ENCODE measurements at places on chromosomes 5 and 9.

DNA sequence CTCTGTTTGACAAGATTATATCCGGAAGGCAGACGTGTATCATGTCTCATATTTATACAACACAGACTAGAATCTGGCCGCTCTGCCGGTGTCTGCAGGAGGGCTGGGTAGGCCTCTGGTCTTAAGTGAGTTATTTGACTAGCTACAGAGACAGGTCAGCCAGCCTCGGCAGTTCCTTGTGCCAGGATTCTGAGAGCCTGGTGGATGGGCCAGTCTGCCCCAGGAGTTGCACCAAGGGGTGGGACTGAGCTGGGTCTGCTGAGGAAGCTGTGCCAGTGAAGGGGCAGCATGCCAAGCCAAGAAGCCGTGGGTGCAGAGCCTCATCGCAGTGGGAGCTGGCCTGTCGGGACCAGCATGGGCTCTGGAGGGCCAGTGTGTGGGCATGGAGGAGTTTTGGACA is 7.1 kb downstream of the SNX18 start:
- DNase-seq: no peak

DNA sequence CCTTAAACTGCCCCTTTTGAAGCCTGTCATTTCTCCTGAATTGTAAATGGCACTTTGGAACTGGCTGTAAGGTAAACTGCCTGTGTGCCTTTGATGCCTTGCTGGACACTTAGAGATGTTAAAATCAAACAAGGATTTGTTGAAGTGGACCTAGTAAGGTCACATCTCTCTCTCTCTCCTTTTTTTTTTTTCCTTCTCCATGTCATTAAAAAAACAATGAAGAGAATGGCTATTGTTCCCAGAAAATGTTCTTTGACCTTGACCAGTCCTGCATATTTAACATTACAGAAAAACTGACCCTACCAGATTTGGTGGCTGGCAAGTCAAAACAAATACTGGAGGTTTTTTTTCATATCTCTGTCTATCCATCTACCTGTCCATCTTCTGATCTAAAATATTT is 2.9 kb upstream of the DAB2 start:
- no peak for DNase-seq

DNA sequence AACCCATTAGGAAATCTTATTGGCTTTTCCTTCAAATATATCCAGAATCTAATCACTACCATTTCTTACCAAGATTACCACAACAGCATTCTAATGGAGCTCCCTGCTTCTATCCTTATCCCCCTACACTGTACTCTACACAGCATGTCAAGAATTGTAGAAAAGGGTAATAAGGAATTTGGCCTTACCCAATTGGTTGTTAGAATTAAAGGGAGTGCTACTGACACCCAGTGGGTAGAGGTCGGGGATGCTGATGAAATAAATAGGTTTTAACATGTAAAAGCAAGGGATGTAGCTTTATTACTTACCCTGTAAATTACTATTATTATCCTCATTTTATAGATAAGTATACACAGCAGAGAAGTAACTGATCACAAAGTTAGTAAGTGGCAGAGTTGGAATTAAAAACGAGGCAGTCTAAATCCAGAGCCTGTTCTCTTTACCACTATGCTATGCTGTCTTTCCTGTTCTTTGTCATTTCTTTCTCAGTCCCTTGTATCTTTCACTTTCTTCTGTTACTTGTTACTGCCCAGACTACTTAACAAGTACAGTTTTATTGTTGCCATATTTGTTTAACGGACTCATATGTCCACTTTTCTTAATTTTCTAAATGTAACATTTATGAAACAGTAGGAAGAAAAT is 10.5 kb downstream of the SLC38A9 start:
- no peak for DNase-seq

DNA sequence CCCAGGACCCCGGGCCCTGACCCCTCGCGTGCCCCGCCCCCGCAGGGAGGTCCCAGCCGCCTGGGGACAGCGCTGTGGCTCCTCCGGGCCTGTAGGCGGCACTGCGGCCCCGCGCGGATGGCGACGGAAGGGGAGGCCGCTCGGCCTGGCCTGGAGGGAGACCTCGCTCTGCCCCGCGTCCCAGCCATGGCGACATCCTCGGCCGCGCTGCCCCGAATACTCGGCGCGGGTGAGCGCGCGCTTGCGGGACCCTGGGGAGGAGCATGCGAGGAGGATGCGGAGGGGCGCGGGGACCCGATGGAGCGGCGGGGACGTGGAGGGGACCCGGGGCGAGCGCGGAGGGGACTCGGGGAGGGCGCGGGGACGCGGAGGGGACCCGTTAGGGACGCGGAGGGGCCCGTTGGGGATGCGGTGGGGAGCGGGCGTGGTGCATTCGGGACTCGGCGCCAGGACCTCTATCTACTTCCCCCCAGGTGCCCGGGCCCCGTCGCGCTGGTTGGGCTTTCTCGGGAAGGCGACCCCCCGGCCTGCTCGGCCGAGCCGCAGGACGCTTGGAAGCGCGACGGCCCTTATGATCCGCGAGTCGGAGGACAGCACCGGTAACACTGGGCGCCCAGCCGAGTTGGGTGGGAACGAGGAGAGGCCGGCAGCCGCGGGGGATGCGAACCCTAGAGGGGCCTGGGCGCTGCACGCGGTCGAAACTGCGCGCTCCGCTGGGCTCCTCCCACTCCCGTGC is at the start of gene MRPS2:
Gene MRPS2 (plus strand): TSS at position 158 of the 736 bp plus-strand sequence. CDS start 29 bp downstream, at position 187.
- peak; percentile 96 for DNase-seq

- DNase-seq: peak; percentile 95
Observed at GRCh38 chr9:16191691-16192402, 639.0 kb downstream of the CCDC171 start.

DNA sequence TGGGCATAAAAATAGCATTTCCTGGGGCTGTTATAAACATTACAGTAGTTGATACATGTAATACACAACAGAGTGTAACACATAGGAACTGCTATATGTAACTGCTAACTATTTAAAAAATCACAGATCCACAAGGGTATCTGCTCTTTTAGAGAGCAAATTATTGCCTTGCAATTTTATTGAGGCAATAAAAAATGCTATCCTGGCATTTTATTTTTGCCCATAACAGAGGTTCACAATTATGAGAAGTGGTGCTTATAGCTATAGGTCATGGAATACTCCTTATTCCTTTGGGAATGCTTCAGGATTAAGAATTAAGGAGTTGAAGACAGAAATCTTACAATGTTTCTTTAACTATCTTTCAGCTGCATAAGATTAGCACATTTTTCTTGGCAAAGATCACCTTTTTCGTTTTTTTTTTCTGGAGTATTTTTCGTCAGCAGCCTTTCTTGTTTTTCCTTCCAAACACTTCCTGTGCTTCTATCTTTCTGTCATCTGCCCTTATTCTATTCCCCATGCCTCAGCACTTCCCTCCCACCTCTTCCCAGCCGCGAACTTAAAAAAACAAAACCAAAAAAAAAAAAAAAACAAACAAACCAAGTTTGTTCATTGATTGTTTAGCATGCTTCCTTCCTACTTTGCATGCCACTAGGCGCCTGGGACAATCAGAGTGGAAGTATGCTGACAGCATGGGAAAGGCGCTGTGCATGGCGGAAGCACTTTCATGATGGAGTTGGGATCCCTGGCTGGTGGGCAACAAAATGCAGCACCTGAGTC is 264.2 kb downstream of the MAST4 start:
- DNase-seq: peak; percentile 44

DNA sequence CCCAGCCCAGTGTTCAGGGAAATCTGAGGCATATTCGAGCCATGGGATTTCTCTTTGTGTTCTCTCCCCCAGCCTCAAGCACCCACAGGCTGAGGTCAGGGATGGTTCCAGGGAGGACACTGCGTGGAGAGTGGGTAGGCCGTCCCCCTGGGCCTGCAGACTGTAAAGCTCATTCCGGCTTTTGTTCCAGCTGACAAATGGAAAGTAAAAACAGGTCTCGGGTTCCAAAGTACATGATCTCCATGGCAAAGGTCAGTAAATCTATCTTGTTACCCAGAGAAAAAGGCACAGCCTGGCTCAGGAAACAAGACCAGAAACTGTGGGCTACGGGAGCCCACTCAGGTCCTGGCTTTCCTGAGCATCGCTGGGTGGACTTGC is 116.2 kb downstream of the ROR2 start:
- no peak for DNase-seq

DNA sequence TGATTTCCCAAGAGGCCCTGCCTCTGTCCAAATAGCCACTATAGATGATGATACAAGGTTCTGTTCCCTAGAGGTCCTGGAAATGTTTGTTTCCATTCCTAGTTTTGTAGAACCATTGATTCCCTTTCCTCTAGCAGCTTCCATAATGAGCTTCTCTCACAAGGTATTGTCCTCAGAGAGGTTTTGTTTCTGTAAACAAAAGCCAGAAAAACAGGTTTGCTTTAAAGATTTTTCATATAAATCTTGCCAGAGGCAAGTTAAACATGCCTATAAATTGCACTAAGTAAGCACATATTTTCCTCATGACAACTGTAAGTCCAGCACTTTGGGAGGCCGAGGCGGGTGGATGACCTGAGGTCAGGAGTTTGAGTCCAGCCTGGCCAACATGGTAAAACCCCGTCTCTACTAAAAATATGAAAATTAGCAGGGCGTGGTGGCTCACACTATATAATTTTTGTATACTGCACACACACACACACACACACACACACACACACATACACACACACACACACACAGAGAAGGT is 1787.7 kb downstream of the EFNA5 start:
- no peak for DNase-seq

DNA sequence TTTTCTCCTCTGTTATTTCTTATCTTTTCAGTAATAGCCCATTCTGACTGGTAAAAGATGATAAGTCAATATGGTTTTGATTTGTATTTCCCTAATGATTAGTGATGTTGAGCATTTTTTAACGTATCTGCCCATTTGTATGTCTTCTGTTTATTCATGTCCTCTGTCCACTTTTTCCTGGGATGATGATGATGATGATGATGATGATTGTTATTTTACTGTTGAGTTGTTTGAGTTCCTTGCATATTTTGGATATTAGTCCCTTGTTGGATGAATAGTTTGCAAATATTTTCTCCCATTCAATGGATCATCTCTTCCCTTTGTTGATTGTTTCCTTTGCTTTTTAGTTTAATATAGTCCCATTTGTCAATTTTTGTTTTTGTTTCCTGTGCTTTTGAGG is 27.0 kb downstream of the UTP15 start:
- DNase-seq: no peak

- peak; percentile 32 for DNase-seq
Observed at GRCh38 chr5:120803282-120803681, 339.2 kb downstream of the PRR16 start.

DNA sequence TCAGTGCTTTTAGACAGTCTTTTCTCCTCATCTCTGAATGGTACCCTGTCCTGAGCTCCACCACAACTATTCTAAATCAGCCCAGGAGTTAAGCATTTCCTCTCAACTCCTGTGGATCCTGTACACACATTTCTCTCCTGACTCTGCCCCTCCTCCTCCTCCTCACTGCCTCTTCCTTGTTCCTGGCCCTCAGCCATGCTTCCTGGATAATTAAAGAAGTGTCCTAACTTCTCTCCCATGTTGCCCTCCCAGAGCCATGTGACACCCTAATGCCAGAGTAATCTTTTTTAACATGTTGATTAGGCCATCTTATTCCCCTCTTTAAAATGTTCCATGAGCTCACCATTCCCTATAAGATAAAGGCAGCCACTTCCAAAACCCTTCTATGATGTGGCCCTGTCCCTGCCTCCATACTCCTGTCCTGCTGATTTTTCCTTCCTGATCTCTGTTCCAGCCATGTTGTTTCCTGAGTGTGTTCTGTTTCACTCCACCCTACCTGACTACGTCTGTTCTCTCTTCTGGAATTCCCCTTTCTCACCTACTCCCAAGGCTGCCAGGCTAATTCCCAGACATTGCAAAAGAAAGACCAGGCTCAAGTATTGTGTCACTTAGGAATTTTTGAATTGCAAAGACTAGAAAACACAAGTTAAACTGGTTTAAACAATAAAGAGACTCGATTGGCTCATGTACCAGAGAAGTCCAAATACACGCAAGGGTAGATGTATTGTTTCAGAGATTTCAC is 295.2 kb downstream of the MAST4 start:
- peak; percentile 37 for DNase-seq

DNA sequence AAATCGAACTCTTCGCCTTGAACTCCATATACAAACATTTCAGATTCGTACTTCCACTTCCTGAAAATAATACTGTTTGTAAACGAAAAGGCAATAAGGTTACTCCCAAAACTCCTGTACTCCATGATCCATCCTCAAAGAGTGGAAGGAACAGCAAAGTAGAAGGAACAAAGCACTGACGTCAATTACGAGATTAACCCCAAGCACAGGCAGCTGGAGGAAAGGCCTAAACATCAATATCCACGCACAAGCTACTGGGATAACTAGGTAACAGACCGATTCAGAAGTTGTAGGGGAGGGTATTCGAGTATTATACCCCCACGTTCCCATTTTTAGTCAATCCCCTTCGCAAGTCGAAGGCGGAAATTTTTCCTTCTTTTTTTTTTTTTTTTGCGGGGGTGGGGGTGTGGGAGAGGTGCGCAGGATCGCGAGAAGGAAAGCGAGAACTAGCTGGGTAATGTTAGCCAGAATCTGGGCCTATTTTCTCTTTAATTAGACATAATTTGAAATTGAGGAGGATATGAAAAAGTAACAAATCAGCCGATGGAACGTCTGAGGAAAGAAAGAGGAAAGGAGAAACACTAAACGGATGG is 909 bp downstream of the AFF4 start:
- peak; percentile 80 for DNase-seq

DNA sequence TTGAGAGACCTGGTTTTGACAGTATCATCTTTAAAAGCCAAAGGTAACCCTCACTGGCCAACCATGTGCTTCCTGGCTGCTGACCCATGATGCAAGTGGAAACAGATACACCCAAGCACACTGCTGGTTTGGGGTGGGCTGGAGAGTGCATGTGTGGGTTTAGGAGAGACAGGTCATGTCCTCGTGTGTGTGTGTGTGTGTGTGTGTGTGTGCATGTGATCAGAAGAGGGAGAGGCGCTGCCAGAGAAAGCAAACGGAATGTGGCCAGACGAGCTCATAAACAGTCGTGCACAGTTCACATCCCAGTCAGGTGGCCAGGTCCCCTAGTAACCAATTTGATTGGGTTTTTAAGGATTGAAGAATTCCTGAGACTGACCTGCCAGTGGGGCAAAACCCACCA is 112.8 kb upstream of the ICE1 start:
- DNase-seq: no peak

DNA sequence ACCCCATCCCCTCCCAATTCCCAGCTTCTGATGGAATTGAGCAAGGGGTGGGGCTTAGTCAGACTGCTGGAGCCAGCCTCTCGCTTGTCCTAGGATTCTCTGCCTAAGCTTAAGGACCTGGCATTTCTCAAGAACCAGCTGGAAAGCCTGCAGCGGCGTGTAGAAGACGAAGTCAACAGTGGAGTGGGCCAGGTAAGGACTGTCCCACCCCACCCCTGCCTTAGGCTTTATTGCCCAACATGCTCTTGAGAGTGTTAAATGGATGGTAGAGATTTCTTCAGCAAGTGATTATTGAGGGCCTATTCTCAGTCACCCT is 1.1 kb downstream of the SLC35A4 start:
- DNase-seq: no peak

- DNase-seq: no peak
Observed at GRCh38 chr9:110846215-110846614, 177.6 kb downstream of the MUSK start.

DNA sequence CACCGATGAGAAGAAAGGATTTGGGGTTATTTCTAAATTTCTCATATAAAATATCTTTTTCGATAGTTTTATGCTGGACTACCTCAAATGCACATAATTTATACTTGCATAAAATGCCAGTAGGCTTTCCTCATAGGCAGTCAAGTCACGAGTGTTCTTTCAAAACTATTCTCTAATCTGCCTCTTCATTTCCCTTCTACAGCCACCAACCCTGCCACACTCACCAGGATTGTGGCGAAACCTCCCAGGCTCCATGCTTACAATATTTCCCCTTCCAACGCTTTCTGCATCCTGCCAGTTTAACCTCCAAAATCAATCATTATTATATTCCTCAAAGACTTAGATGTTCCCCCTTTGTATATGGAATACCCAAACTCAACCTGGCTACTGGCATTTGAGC is 65.4 kb downstream of the FRMD3 start:
- no peak for DNase-seq

Measured in astrocyte of the hippocampus (primary cell).